Forelimb muscle (tissue), 1 donor: ENCODE measurements at places on chromosomes 1 and 21.

GRCh38 chr1:213083112-213083445 is 32.0 kb downstream of the RPS6KC1 start:
- DNase-seq = no peak

DNA sequence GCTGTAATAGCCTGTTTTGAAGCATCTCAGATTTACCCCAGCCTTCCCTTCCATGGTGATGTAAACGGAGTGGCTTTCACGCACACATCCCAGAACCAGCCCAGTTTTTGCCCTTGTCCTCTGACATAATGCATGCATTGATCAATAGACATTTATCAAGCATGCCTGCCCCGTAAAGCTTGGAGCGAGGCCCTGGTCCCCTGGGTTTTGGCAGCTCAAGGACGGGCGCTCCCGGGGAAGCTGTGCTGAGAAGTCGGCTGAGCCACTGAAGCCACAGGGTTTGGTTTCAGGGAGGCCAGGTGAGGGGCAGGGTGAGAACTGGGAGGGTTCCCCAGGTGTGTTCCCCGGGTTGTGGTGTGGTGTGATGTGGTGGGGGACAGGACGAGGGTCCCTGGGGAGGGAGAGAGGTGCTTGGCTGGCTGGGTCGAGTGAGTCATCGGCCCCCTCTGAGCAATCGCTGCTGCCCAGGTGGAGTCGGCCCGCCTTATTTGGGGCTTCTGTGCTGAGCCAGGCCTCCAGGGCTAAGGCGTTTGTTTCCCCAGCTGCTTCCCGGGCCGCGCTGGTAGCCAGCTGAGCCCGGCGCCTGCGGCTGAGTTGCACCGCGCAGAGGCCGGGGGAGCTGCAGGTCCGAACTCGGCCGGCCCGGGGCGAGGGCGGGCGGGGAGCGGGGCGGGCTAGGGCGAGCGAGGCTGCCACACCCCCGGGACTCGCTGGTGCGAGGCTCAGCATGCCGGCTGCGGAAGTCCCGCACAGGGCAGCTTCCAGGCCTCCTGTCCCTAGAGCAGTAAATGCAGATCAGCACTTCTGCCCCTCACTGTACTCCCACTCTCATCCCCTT is 23.6 kb downstream of the ATP2B4 start:
- DNase-seq = no peak

GRCh38 chr1:3881193-3881480 is 18.9 kb downstream of the C1orf174 start:
- DNase-seq = no peak

DNA sequence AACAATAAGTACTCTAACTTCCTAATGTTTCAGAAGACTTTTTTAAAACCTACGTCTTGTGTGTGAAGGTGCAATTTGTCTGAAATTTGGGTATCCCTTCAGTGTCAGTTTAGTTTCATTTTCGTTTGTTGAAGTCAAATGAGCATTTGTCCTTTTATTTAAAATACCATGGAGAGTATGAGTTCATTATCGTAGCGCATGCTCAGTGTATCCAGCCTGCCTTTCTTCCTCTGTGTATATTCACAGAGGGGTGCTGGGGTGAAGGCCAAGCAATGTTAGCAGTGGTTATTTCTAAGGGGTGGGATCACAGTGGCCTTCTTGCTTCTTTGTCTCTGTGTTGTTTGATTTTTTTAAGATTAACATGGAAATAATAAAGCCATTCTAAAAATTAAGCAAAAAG is 43.2 kb downstream of the CNN3 start:
- DNase-seq = no peak

GRCh38 chr1:118246646-118247045 is 61.6 kb upstream of the SPAG17 start:
- no peak for DNase-seq

GRCh38 chr1:41758500-41758899 is 160.2 kb downstream of the HIVEP3 start:
- no peak for DNase-seq

GRCh38 chr21:26528882-26529281 is 44.2 kb downstream of the CYYR1 start:
- no peak for DNase-seq

GRCh38 chr1:39566441-39567137 is 10.0 kb downstream of the PABPC4 start:
- no peak for DNase-seq

DNA sequence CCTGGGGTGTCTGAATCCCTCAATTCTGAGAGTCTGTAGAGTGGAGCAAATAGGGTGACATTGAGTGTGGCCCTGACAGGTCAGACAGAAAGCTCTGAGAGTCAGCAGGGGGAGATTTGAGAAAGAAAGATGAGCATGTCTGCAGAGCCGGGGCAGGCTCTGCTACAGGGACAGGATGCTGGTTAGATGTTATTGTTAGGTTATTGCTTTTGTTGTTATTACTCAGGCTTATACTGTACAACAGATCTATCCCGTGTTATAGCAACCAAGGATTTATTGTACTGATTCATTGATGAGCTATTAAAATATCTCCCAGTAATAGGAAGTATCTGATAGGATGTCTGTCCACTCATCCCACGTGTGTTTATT is 59.5 kb downstream of the NFASC start:
- no peak for DNase-seq

- no peak for DNase-seq
Observed at GRCh38 chr1:59290193-59290949, 6.5 kb upstream of the FGGY start.

GRCh38 chr1:190578017-190578416 is 100.4 kb upstream of the BRINP3 start:
- DNase-seq = no peak

DNA sequence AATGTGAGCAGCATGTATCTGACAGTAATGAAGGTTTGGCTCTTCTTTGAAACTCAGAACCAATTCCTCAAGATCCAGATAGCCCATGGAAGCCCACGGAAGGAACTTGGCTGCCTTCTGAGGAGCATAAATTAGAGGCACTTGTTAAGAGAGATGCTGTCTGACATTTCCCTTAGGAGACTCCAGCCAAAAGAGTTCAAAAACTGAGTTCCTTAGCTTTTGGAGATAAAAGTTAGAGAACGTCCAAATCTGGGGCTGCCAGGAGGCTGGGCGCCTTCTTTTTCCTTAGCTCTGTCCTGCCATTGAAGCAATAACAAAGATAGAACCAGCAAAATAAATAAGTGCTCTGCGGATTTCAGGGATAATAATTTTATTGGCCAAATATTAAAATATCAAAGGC is 439.6 kb upstream of the USP24 start:
- no peak for DNase-seq

DNA sequence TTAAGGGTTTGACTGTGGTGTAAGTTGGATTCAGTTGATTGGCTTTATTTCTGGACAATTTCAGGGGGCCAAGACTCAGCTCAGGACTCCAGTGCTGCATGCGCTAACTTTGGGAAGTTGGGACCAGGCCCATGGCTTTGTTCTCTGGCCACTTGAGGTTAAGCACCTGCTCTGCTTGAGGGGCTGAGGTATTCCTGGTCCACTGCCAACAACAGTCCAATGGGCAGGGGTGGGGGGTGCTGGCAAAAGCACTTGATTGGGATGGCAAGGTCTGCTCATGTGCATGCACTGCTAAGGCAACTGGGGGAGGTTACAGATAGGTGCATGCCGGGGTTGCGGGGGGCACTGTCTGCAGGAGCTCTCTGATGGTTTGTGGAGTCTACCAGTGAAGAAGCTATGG is 52.6 kb upstream of the ASB17 start:
- no peak for DNase-seq

- DNase-seq = no peak
Observed at GRCh38 chr1:104238991-104239390, 489.3 kb downstream of the AMY1C start.

- DNase-seq = no peak
Observed at GRCh38 chr1:7253118-7253480, 467.8 kb downstream of the CAMTA1 start.

DNA sequence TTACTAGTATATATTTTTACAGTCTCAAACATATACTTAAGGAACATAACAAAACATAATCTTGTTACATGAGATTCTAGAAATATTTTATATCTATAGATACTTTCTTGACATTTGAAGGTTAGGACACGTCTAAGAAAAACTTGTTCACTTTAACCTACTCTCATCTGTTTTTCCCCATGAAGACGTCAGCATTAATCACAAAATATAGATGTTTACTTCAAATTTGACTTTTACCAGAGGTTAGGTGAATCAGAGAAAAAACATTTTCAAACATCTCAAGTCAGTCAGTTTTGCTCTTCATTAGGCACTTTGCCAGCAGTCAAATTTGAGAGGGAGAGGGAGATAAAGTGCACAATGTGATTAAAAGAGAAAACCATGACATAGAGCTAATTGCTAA is 47.7 kb downstream of the BRINP3 start:
- no peak for DNase-seq

- no peak for DNase-seq
Observed at GRCh38 chr1:114154146-114154962, 685 bp upstream of the SYT6 start.

DNA sequence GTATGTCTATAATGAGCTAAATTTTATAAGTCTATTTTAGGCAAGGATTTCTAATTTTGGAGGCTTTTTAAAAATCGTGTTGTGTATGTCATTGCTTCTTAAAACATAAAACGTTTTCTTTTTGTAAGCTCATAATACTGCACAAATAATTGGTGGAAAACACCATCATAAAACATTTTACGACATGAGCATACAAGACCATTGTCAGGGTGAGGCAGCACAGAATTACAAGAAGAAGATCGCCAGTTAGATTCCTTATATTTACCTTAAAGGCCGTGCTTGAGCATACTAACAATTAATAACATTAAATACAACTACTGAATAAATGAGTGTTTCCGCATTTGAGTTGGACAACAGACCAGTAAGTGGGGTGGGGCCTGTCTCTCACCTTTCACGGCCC is 19.1 kb upstream of the LMX1A start:
- no peak for DNase-seq

GRCh38 chr1:235881930-235882700 is 15.4 kb upstream of the LYST start:
- DNase-seq = no peak

DNA sequence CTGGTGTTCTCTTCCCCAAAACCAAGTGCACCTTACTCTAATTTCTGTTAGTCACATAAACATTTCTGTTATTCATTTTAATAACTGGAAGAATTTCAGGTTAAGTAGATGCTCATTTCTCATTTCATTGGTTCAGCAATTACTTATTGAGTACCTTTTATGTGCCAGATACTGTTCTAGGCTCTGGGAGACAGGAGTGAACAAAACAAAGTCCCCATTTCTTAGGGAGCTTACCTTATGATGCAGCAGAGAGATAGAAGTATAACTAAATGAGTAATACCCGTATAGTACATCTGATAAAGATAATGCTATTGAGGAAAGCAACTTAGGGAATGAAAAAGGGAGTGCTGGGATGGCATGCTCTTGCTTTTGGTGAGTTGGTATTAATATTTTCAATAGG is 33.7 kb downstream of the LRRC8C start:
- no peak for DNase-seq

GRCh38 chr21:45818904-45819285 is 162.7 kb upstream of the COL6A1 start:
- DNase-seq = no peak

DNA sequence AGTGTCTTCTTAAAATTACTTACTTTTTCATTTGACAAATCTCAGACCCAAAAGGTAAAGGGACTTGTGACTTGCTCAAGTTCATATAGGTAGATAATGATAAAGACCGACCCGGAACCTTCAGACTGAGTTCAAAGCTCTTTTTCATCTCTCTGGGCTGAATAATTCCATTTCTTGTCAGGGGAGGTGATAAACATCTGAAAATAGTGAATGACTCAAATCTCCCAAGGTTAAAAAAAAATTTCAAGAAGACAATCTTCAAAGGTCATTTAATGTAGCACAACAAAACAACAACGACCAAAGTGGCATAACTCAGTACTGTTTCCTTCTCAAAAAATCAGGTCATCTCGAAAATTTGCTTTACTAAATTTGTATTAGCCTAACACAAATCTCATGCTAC is 20.6 kb downstream of the LUZP1 start:
- no peak for DNase-seq

- no peak for DNase-seq
Observed at GRCh38 chr1:235858766-235859165, 7.9 kb downstream of the LYST start.

DNA sequence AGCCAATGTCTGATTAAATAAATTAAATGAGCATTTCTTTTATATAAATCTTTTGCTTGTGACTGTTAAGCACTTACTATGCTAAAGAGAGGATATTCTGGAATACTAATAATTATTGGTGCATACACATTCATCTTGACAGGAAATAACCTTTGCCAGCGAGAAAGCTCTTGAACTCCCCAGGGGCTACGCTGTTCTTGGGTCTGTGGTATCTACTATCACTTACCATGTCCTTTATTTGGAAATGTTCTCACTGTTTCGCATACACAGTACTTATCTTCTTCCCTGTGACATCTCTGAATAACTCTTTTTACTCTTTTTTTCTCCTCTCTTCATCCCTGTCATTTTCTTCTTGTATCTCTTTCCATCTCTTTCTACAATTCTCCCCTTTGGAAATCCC is 178.7 kb downstream of the GABPA start:
- no peak for DNase-seq

- no peak for DNase-seq
Observed at GRCh38 chr1:56515898-56516538, 63.3 kb downstream of the PLPP3 start.

GRCh38 chr1:209268479-209268878 is 315.0 kb upstream of the CAMK1G start:
- DNase-seq = no peak

- DNase-seq = no peak
Observed at GRCh38 chr1:11528611-11529261, 49.8 kb downstream of the DISP3 start.

- DNase-seq = no peak
Observed at GRCh38 chr1:230130172-230130944, 63.3 kb downstream of the GALNT2 start.

DNA sequence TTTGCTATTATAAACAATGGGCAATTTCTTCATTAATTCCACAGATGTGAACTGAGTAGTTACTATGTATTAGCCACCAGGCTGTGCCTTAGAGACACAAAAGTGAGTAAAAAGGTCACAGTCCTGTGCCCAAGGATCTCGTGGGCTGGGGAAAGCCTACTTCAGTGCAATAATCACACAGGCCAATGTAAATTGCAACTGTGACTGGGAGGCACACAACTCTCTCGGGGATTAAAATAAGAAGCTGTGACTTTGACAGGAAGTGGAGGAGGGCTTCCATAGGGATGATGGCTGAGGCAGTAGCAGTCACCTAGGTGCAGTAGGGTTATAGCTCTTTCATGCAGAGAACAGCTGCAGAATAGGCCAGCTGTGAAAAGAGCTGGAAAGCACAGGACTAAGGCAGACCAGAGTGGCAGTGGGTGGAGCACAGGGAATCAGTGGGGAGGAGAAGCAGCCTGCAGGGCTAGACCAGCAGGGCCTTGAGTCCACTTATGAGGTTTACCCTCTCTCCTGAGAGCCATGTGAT is 121.9 kb downstream of the MAB21L3 start:
- DNase-seq = no peak
